Progenitor cell of endocrine pancreas (in vitro differentiated cells): ENCODE measurements at places on chromosomes 11 and 22. TPM values are rescaled to one million over a fixed set of nuclear protein-coding genes. Genes with fewer than 3 reads are reported as not detected.

- no peaks in the 10 kb centered on the region for H3K4me1 ChIP-seq
- H3K36me3 ChIP-seq: no peaks in the 10 kb centered on the region
- no peak overlapping the region for H3K4me3 ChIP-seq
- H3K27me3 ChIP-seq: no peaks in the 10 kb centered on the region
- DNase-seq: no peak
Observed at GRCh38 chr11:92782806-92783205, 186.6 kb upstream of the MTNR1B start.

- H3K4me3 ChIP-seq: no peak overlapping the region
- H3K36me3 ChIP-seq: no peaks in the 10 kb centered on the region
- no peaks in the 10 kb centered on the region for H3K4me1 ChIP-seq
Observed at GRCh38 chr22:22449819-22450218, 58.7 kb downstream of the ZNF280B start.

DNA sequence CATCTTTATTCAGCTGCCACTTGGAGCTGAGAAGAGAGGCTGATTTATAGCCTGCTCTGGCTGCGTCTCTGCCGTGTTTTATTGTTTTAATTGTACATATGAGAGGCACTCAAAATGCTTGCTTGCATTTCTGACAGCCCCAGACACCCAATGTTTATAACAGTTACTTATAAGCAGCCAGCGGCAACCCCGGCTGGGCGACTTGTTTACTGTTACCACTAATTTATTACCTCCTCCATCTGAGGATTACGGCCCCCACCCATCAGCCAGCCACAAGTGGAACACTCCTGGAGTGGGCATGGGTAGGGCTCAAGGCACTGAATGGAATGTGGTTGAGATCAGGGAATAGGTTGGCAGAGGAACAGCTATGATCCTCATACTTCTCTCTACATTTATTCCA is 61.2 kb downstream of the CLPB start:
- H3K4me1 ChIP-seq: peaks cover 4% of the 10 kb centered on the region
- H3K27ac ChIP-seq: no peak overlapping the region
- DNase-seq: no peak

- H3K27me3 ChIP-seq: no peaks in the 10 kb centered on the region
- H3K36me3 ChIP-seq: no peaks in the 10 kb centered on the region
- no peak overlapping the region for H3K4me3 ChIP-seq
- peaks cover 3% of the 10 kb centered on the region for H3K4me1 ChIP-seq
- DNase-seq: no peak
Observed at GRCh38 chr11:104198576-104198975, 34.6 kb upstream of the PDGFD start.

The MRPL49 gene
- 38.8 and 39.6 TPM in 2 replicates for total RNA-seq

GRCh38 chr11:45225277-45225676 is 60.9 kb downstream of the SYT13 start:
- no peak overlapping the region for H3K27ac ChIP-seq
- DNase-seq: no peak
- no peak overlapping the region for H3K4me3 ChIP-seq
- H3K36me3 ChIP-seq: peaks cover 29% of the 10 kb centered on the region
- no peaks in the 10 kb centered on the region for H3K4me1 ChIP-seq
- H3K27me3 ChIP-seq: no peaks in the 10 kb centered on the region

- H3K4me3 ChIP-seq: no peak overlapping the region
- peaks cover 19% of the 10 kb centered on the region for H3K36me3 ChIP-seq
- H3K4me1 ChIP-seq: peaks cover 24% of the 10 kb centered on the region
- DNase-seq: no peak
Observed at GRCh38 chr11:71186806-71187205, 65.6 kb downstream of the SHANK2 start.

The NTM gene
- 4.2 and 4.3 TPM in 2 replicates for total RNA-seq

GRCh38 chr11:29256580-29256979 is 760.2 kb downstream of the KCNA4 start:
- H3K4me3 ChIP-seq: no peak overlapping the region
- no peaks in the 10 kb centered on the region for H3K27me3 ChIP-seq
- no peaks in the 10 kb centered on the region for H3K4me1 ChIP-seq
- H3K27ac ChIP-seq: no peak overlapping the region

- no peak overlapping the region for H3K27ac ChIP-seq
- no peak for DNase-seq
- no peaks in the 10 kb centered on the region for H3K27me3 ChIP-seq
- peaks cover 1% of the 10 kb centered on the region for H3K36me3 ChIP-seq
Observed at GRCh38 chr11:93251922-93252321, 54.1 kb upstream of the SLC36A4 start.

The SYT7 gene
- 10.3 and 11.7 TPM in 2 replicates for total RNA-seq
